ENCODE measurements at places on chromosomes 1 and 21.

GRCh38 chr1:211738691-211739301, 63.4 kb upstream of the NEK2 start:
- no peak for DNase-seq

GRCh38 chr1:157963713-157964112, 29.7 kb upstream of the KIRREL1 start:
- DNase-seq: peak; percentile 35

GRCh38 chr1:39485046-39485803, 6.2 kb upstream of the BMP8A start:
- no peak for DNase-seq

DNA sequence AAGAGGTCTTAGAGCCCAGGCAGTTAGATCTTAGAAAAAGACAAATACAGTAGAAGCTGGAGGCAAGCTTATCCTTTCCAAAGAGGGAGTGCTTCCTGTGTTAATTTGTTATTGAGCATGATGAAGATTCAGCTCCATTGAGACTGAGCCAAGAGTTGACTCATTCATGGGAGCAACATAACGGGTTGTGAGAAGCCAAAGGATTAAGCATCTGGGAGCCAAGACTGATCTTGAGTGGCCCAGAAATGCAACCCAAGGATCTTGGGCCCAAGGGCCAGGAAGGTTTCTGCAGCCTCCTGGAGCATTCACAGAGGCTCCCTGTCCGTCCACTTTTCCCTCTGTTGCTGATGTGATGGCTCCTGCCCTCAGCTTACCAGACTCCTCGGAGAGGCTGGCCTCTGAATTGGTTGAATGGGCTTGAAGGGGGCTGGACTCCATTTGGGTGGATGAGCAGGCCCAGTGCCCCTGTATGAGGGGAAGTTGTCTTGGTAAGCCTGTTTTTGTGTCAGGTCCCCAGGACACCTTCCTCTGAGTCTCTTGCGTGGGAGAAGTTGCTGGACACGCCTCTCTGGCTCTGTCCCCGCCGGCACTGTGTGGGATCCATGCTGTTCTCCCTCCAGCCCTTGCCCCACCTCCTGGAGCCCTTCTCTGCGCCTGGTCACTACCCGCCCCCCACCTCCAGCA, 42.4 kb downstream of the PDE9A start:
- DNase-seq: no peak

GRCh38 chr21:45381865-45382696, 22.9 kb upstream of the COL18A1 start:
- DNase-seq: no peak

DNA sequence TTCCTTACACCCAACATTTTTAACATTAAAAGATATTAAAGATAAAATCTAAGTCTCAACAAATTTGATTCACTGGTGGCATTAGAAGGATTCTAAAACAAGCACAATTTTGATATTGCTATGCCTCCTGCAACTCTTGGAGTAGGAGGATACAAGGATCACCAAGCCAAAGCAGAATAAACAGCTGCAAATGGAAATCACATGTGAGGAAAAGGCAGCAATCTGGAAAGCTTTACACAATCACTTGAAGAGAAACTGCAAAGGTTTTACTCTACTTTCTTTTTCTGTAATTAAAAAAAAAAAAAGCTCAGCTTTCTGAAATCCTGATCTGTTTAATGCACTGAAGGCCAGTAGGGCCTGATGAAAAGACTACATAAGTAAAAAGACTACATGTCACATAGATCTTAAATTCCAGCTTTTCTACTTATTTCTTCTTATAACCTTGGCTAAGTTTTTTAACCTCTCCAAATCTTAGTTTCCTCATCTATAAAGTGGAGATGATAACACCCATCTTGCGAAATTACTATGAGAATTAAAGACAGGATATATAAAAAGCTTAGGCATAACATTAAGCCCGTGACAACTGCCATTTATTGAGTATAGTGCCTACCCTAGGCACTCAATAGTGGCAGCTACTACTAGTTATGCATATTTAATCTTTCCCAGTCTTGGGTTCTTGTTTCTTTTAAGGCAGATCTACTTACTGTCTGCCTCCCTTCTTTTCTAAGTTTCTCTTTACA, 73.5 kb downstream of the EPS15 start:
- no peak for DNase-seq

- no peak for DNase-seq
Measured at GRCh38 chr1:92446546-92446945, 40.2 kb downstream of the GFI1 start.

- DNase-seq: no peak
Measured at GRCh38 chr1:234631721-234632125, 21.7 kb upstream of the IRF2BP2 start.

Measured in stimulated activated CD4-positive, alpha-beta T cell treated with anti-CD3 and anti-CD28 coated beads, Interleukin-1b, Interleukin-23, amount 100 ng/mL, for 1 hour (primary cell).